PC-3 (cell line): ENCODE measurements at places on chromosomes 4 and X.

DNA sequence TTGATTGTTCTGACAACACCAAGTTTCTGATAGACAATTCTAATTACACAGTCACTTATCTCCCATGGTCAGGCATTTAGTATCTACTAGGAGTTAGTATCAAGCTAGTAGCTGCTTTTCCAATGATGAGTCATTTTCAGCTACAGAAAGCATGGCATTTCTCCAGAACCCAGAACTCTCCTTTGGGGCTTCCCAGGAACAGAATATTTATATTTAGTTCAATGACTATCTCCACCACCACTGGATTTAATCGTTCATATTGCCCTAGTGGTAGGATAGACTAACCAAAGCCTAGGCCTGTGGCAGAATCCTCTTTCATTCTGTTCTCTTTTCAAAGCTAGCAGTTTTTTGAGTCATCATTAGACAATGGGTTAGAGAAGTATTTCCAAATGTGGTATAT lies 569.4 kb downstream of the GABRG1 start:
- DNase-seq = peak; percentile 2

DNA sequence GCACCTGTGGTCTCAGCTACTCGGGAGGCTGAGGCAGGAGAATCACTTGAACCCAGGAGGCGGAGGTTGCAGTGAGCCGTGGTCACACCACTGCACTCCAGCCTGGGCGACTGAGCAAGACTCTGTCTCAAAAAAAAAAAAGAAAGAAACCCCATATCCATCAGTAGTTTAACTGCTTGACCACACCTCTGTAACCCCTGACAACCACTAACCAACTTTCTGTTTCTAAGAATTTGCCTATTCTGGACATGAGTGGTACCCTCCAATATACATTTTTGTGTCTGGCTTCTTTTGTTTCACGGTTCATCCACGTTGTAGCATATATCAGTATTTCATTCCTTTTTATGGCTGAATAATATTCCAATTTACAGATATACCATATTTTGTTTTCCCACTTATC lies 9.1 kb downstream of the PPAT start:
- DNase-seq = no peak

- peak; percentile 95 for DNase-seq
Observed at GRCh38 chrX:149511081-149511480, 6.0 kb upstream of the IDS start.

- peak; percentile 29 for DNase-seq
Observed at GRCh38 chr4:62917649-62918048, 1491.6 kb downstream of the TECRL start.

- no peak for DNase-seq
Observed at GRCh38 chrX:32397562-32398216, 813.7 kb downstream of the DMD start.

DNA sequence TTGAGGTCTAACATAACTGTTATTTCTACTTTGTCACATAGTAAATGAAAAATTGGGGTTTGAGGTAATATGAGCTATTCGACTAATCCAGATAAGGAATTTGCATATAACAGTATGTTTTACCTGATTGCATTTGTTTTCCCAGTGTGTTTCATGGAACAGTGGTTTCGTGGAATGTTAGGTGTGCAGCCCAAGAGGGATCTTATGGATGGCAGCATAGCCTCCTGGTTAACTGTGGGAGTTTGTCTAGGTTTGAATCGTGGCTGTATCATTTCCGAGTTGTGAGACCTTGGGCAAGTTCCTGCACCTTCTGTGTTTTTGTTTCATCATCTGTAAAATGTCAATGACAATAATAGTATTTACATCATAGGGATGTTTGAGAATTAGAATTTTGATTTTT lies 7.9 kb downstream of the BMPR1B start:
- peak; percentile 31 for DNase-seq

DNA sequence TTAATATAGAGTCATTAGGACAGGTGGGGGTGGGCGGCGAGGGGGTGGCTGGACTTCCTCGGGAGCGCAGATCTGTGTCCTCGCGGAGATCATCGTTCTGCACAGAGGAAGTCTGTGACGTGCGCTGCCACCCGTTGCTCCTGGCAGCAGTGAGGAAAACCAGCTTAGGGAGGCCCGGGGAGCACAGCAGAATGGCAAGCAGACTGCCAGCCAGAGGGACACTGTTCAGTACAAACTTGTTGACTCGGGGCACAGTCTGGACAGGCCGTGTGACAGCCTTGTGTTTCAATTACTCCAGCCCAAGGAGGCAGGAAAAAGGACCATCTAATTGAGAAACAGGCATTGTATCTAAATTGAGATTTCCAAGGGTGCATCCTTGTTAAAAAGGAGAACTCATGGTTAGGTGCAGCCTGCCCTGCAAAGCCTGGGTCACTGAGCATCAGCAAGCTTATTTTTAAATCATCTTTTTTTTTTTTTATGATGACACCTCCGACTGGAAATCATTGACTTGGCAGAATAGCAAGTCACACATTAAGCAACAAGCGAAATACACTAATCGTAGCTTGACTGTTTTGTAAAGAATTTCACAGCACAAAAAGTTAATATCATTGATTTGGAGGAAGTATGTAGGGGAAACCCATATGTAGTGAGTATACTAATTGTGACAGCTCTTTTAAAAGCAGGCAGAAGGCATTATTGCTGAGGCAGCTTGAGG lies 512.0 kb upstream of the FAT1 start:
- peak; percentile 1 for DNase-seq

- no peak for DNase-seq
Observed at GRCh38 chrX:50115973-50116372, 84.8 kb downstream of the AKAP4 start.

GRCh38 chr4:44760142-44760898 lies 34.0 kb upstream of the GNPDA2 start:
- DNase-seq = peak; percentile 46

DNA sequence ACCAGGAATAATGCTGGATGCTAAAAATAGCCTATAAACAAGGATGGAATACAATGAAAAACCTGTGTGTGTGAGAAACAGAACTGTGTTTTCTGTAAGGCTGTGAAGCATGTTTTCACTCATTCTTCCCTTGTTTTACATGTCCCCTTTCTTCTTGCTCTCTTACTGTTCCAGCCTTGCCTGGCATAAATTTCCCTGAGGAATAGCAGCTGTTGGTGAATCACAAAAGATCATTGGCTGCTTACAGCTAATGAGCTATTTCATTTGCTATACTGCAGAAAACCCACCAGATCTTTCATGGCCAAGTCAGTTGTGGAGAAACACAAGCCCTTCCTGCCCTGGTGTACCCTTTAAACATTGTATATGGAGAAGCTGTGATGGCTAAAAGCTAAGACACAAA lies 91.1 kb downstream of the LDB2 start:
- DNase-seq = no peak

GRCh38 chrX:24899391-24899790 lies 116.4 kb downstream of the ARX start:
- DNase-seq = no peak

- DNase-seq = no peak
Observed at GRCh38 chr4:110629780-110630687, 7.2 kb upstream of the PITX2 start.

DNA sequence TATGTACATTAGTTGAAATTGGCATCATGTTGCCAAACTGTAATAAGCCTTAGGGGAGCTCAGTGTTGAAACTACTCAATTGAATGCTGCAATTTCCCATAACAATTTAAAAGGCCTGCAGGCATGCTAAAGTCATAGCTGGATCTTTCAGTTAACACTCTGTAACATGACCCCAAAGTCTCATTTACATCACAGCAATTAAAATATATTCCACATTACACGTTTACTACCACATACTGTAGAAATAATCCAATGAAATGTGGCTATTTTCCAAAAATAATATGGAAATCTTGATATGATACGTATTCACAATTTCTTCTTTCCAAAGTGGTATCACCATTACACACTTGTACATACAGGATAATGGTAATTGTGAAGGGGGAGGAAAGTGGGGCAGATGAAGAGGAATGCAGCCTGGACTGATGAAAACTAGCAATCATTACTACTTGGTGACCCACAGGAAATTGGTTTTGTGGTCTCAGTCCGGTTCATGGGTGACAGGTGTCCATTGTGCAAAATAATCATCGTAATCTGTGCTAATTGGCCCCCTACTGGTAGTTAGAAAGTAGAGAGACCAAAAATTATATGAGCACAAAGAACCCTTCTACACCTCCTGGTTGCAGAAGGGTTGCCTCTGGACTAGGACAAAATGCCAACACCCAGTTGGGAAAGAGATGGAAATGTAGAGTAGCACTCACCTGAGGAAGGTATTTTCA lies 63.7 kb downstream of the TENM3 start:
- DNase-seq = no peak

DNA sequence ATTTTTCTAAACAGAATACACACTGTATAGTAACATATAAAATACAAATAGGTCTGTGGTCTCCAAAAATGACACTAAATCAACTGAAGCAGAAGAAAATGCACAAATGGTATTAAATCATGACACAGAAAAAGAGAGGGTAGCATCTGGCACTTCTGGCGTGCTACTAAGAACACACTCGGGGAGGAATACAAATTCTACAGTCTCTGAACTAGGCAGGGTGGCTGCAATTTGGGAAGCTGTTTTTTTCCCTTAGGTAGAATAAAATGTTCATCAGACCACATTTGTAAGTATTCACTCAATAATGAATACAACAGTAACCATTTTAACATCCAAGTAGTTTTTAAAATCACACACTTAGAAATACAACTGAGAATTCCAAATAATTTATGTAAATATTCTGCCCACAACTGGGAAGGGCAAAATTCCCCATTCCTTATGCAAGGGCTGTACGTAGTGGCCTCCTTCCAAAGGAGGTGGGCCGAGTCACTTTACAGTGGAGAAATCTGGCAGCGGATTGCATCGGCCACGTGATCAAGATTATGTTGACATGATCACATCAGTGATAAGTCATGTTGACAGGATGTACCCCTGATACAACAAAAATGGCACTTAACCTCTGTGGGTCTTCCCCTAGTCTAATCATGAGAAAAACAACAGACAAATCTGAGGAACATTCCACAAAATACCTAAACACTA lies 101.1 kb downstream of the TSPAN5 start:
- peak; percentile 60 for DNase-seq

DNA sequence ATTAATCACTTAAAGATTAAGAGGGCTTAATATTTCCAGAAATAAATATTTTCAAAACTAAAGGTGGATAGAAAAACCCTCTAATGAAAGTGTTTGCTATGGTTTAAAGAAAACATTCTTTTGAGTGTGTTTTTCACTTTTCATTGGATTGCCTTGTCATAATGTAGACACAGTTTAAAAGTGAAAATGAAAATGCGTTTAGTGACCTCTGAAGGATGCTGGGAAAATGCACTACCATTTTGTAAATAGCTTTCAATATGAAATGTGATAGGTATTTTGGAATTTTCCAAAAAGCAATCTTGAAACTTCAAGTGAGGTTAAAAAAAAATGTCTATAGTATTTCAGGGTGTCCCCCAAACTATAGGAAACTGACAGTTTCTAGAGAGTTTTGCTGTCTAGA lies 642.2 kb downstream of the C4orf33 start:
- no peak for DNase-seq

DNA sequence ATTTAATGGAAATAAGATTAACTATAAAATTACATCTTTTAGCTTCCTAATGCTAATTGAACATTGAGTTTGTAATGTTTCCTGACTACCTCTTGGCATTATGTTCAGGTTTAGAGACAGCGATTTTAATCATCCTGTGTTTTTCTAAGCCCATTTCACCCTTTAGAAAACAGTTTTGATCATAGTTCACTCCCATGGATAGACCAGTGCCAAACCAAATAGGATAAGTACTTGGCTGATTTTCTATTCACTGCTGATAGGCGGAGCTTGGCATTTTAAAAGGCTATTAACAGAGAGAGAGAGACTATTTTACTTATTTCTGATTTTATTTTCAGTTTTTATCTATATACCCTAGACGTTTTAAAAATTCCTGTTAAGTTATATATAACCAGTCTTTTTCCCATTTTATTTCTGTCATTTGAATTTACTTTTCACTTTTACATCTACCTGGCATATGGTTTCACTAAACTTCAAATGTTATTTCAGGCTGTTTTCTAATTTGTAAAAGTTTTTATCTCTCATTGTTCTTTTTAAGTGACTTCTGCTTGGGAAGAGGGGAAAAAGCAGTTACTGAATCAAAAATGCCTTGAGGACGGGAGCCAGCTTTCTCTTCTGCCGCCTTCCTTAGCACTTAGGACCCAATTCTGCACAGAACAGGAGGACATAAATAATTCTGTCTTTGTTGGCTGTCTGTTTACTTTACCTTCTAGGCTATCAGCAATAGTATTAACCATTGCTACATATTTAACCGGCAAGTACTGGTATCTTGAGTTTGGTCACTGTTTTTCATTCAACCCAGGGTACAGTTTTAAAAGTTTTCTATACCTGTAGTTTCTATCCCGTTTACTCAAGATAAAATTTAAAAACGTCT lies 46.4 kb downstream of the SGMS2 start:
- DNase-seq = no peak

DNA sequence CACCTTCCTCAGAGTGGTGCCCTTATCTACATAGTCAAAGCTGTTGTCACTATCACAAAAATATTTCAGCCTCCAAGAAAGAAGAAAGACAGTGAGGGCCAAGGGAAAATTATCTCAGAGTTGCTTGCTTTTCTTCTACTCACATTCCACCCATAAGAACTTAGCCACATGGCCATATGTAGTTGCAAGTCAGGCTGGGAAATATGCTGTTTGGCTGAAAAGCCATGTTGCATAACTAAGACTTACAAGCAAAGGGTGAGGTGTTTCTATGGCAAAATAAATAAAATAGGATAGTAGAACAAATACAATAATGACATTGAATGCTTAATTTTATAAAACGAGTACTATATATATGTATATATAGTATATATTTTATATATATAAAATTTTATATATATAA lies 365.9 kb upstream of the PABPC4L start:
- no peak for DNase-seq

DNA sequence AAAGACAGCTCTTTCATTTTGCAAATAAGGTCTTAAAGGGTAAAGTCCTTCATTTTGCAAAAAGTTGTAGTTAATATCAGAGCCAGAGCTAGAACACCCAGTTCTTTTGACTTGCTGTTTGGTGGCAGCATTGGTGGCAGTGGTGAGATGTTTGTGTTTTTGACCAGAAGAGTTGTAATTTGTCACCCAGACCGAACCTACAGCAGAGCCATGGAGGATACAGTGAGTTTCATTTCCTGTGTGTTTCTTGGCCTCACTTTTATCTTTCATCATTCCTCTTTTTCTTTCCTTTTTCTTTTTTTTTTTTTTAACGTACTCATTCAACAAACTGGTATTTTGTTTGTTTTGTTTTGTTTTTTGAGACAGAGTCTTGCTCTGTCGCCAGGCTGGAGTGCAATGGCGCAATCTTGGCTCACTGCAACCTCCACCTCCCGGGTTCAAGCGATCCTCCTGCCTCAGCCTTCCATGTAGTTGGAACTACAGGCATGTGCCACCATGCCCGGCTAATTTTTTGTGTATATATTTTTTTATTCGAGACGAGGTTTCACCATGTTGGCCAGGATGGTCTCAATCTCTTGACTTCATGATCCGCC lies 116.4 kb downstream of the AFF1 start:
- no peak for DNase-seq

GRCh38 chr4:48193921-48194468 lies 59.9 kb upstream of the TXK start:
- DNase-seq = no peak
